ENCODE measurements at places on chromosomes 5 and 9. TPM values are rescaled to one million over a fixed set of nuclear protein-coding genes. Genes with fewer than 3 reads are reported as not detected.

DNA sequence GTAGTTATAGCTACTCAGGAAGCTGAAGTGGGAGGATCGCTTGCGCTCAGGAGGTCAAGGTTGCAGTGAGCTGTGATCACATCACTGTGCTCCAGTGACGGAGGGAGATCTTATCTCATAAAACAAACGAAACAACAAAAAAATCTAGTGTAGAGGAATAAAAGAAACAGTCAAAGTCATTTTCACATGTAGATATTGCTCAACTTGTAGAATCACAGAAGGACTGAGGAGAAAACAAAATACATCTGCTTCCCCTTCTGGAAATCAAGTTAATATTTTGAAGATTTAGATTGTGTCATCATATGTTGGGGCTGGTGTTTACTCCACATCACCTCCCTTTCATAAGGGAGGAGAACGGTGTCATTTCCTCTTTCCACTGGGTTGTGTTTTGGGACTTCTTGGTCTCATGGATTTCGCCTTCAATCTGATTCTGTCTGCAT lies 8.2 kb upstream of the SLC46A2 start:
- no peak for DNase-seq

GRCh38 chr9:89814340-89815040 lies 209.7 kb downstream of the GADD45G start:
- DNase-seq, result no peak

- DNase-seq, result no peak
These were observed 59.5 kb upstream of the GNE start for GRCh38 chr9:36317766-36318165.

DNA sequence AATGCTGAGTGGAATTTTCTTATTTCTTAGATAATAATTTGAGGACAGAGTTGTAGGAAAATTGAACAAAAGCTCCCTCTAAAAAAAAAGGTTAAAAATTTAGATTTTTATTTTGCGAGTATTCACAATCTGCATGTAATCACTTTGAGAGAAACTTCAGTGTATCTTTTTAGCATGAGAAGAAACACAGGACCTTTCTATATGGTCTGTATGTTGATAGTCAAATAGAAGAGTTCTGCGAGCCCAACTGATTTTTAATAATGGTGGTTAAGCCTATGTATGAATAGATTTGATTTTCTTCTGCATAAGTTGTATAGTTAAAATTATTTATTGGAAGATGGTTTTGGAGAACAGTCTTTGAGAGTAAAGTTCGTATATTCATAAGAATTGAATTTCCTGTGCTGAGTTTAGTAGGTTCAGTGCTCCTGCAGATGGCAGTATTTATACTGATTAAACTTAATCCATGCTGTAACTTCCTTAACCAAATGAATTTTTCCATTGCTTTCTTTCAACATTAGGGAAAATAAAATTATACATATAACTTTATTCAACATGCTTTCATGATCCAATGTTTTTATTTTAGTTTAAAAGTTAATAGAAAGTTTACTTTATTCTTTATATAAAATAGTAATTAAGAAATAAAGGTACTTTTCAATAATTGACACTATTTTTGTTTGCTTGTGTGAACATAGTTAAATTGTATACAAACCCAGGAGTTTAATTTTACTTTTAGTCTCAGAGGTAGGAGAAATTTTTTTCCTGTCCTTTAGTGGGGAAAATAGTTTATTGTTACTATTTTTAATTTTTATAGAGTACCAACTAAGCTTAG lies 19.6 kb downstream of the TCERG1 start:
- no peak for DNase-seq

DNA sequence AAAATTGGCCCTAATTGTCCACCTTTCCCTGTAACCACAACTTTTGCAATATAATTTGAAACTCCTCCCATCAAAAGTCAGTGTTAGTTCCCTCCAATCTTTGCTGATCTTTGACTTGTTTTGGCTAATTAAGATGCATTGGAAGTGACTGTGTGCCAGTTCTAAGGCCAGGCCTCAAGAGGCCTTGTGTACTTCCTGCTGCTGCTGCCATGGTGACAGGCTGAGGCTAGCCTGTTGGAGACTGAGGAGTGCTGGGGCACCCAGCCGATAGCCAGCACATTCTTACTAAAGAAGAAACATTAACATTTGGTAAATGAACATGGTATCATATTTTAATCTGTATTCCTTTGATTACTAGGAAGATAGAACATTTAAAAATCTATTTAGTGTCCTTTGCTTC lies 86.5 kb downstream of the SREK1 start:
- DNase-seq, result no peak

DNA sequence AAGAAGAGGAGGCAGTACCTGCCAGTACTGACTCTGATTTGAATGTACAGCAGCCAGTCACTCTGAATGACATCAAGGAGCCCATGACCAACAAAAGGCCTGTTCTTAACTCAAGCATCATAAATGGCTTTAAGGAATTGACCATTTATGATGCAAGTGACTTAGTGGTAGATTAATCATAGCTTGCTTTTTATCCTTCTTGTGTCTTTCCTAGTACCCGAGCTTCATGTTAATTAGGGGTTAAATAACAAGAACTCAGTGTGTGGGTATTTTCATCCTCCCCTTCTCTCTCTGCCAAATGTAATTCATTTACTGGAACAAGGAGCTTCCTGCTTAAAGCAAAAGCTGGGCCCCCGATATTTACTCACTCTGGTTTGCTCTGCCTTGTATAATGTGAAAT lies 146.5 kb downstream of the UNC13B start:
- no peak for DNase-seq

DNA sequence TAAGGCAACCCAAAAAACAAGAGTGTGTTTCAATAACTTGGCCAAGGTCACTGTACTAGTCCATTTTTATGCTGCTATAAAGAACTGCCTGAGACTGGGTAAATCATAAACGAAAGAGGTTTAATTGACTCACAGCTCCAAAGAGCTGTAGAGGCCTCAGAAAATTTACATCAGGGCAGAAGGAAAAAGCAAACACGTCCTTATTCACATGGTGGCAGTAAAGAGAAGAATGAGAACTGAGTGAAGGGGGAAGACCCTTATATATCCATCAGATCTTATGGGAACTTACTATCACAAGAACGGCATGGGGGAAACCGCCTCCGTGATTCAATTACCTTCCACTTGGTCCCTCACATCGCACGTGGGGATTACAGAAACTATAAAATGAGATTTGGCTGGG lies 64.3 kb upstream of the CAMK4 start:
- peak; percentile 8 for DNase-seq

- DNase-seq, result peak; percentile 40
These were observed 5.6 kb downstream of the AMBP start for GRCh38 chr9:114072184-114073140.

- DNase-seq, result no peak
These were observed 532.5 kb downstream of the KIF4B start for GRCh38 chr5:155546075-155546474.

DNA sequence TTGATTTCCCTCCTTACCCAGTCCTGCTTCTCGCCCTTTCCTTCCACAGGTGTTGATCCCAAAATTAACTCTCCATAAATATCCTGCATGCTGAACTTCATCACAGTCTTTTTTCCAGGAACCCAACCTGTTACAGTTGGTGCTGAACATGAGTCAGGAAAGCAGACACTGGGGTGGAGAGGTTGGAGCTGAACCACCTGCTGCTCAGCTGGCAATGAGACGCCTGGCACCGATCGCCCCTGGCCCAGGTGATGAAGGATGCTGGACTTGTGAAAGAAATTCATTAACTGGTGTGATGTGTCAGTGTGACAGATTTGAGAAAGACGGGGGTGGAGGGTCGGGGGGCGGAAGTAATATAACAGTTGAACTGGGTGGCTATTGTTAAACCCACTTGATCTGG lies 30.6 kb downstream of the CPLX2 start:
- no peak for DNase-seq

DNA sequence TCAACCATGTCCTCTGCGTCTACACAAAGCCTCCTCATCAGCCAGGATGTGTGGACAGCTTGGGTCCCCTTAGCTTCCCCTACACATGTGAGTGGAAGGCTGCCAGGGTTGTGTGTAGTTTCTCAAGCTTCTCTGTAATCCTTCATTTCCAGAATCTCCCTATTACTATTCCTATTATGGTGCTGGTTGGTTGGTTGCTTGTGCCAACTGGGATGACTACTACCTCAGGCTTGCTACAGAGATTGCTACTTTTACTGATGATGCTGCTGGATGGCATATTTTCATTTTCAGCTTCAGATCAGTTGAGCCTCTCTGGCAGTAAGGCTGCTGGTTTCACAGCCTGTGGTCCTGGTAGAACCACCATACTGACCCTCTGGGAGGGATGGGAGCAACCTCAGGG lies 39.9 kb downstream of the ATG10 start:
- DNase-seq, result no peak

DNA sequence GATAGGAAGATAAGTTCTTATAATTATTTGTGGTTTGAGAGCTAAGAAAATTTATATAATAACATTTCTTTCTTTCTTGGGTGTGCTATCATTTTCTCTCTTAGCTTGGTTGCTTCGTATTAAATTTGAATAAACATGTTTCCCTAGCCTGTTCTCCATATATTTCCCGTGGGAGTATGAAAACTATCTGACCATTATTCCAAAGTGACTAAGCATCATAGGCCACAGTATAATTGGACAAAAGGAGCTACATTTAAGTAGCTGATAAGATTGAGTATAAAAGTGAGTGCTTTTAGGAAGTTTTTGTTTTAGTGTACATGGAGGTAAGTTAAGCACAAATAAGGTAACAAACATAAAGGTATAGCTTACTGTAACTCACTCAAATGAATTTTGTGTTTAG lies 8.4 kb upstream of the OSMR start:
- no peak for DNase-seq

- DNase-seq, result no peak
These were observed 537.6 kb downstream of the CETN3 start for GRCh38 chr5:89871906-89872305.

- no peak for DNase-seq
These were observed 44.7 kb upstream of the ERCC6L2 start for GRCh38 chr9:95830768-95831167.

- no peak for DNase-seq
These were observed 38.9 kb downstream of the AGTPBP1 start for GRCh38 chr9:85702726-85703289.

- DNase-seq, result no peak
These were observed 52.0 kb upstream of the KLF4 start for GRCh38 chr9:107541523-107541922.

DNA sequence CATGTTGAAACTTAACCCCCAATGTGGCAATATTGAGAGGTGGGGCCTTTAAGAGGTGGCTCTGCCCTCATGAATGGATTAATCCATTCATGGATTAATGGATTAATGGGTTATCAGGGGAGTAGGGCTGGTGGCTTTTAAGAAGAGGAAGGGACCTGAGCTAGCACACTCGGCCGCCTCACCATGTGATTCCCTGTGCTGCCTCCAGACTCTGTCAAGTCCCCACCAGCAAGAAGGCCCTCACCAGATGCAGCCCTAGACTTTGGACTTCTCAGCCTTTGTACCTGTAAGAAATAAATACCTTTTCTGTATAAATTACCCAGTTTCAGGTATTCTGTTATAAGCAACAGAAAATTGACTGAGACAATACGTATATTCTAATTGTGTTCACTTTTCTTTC lies 272.2 kb upstream of the DMRT1 start:
- no peak for DNase-seq

DNA sequence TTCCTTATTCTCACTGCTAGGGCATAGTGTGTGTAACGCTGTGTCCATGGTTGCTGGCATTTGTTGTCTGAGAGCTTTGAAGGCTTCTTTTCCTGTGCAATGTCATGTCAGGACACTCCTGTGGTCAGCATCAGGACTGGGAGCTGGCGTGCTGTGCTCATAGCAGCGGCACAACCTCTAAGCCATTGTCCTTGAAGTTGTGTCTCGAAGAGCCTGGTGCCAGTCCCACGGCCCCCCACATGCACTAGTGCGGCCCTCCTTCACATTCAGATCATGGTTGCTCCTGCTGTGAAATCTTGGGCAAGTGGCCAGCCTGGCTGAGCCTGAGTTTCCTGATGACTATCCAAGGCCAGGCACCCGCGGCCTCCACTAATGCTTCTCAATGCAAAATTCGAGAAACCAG lies 32.4 kb downstream of the PDZD2 start:
- DNase-seq, result no peak

GRCh38 chr5:174243904-174244303 lies 198.4 kb downstream of the NSG2 start:
- no peak for DNase-seq

Gene PPP1R2B
- 0.14 TPM for polyA plus RNA-seq

Gene CA9
- 0.93 TPM for polyA plus RNA-seq

Gene PGGT1B
- polyA plus RNA-seq, result 36.5 TPM

Gene ITGA1
- polyA plus RNA-seq, result 93.5 TPM

Gene CXCL14
- 68.5 TPM for polyA plus RNA-seq

Gene PIGO
- polyA plus RNA-seq, result 23.9 TPM

Gene ST8SIA4
- polyA plus RNA-seq, result 10.1 TPM

Gene HSPB3
- polyA plus RNA-seq, result not detected

Gene INSL4
- not detected for polyA plus RNA-seq

Gene INSL6
- 0.74 TPM for polyA plus RNA-seq

Gene MEGF9
- polyA plus RNA-seq, result 16.8 TPM

Gene NDUFS4
- 98.6 TPM for polyA plus RNA-seq

Gene PCDHGB2
- 4.4 TPM for polyA plus RNA-seq

Gene SMIM32
- polyA plus RNA-seq, result 0.61 TPM

Data from left lung (tissue), 14 donors.